Activated CD4-positive, alpha-beta T cell treated with anti-CD3 and anti-CD28 coated beads, Interleukin-2, amount 50 U/mL, for 24 hours (primary cell): ENCODE measurements at places on chromosomes 3 and 15.

DNA sequence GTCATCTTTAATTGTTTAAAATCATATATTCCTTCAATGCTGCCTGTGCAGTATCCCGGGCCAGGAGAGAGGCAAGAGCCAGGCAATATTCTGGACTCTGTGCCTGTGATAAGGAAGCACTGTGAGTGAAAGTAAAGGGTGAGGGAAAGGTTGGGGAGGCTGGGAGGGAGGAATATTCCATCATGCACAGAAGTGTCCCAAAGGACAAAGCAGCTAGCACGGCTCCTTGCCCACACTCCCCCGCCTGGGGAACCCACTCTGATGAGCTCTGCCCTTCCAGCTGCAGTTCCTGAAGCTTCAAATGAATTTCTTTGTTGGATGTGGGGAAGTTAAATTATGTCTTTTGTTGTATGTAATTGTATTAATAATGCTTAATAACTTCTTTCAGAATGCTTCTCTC lies 1.5 kb upstream of the PRICKLE2 start:
- DNase-seq: no peak

DNA sequence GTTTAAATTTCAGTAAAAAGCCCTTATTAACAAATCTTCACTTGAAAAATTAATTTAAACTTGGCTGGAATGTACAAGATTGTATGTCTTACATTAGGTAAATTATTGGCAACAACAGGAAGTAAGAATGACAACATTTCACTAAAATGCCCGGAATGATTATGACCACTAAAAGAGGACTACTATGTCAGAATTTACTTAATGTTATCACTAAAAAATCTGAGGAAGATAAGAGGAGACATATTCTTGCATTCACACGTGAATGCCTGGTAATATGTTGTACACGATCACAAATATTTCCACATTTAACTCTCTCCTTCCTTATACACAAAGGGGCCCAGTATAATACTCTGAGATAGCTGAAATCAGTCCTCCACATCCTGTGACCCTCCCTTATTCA lies 29.7 kb downstream of the VGLL3 start:
- no peak for DNase-seq

- no peak for DNase-seq
Measured at GRCh38 chr3:131353016-131353877, 28.3 kb upstream of the NUDT16 start.

DNA sequence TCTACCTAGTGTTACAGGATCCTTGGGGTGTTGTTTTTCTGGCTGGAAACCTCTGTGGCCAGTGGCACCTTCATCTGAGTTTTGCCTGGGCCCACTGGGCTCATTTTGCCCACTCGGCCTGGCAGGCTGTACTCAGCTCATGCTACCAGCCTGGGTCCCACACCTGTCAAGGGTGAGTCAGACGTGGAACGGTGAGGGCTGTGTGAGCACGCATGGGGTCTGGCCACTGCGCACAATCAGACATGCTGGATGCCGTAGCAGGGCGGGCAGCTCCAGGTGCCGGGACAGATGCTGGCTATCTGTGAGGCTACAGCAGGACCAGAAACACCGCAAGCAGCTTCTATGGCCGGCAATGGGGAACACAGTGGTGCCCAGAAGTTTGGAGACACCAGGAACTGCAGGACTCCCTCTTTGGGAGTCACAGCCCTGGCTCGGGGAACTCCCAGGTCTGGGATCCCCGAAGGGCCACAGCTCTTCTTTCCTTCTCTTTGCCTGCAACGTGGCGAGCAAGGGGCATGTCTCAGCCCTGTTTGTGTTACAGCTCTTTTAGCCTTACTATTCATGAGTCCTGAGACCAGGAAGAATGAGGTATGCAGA lies 35.9 kb upstream of the DNAJC13 start:
- no peak for DNase-seq

- no peak for DNase-seq
Measured at GRCh38 chr3:188243124-188243795, 89.3 kb downstream of the LPP start.

DNA sequence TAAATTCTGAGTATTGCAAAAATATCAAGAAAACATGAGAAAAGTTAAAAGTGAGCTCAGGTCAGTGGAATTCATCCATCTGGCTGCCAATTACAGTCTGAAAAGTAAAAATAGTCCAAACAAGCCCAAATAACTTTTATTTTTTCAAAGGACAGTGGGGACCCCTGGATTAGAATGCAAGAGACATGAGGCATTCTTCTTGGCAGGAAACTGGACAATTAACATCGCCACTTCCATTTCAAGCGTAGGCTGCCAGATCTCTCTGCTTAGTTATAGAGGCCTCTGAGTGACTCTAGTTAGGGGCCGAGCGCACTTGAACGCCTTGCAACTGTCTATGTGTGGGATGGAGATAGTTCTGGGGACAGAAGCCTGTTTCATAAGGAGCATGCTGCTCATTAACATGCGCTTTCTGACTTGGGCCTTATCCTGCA lies 189.1 kb downstream of the GHSR start:
- no peak for DNase-seq

GRCh38 chr3:151085227-151085888 lies at the start of gene MED12L:
Gene MED12L (plus strand): TSS chr3:151085664. CDS start chr3:151086927, 1,263 bp downstream.
- no peak for DNase-seq

DNA sequence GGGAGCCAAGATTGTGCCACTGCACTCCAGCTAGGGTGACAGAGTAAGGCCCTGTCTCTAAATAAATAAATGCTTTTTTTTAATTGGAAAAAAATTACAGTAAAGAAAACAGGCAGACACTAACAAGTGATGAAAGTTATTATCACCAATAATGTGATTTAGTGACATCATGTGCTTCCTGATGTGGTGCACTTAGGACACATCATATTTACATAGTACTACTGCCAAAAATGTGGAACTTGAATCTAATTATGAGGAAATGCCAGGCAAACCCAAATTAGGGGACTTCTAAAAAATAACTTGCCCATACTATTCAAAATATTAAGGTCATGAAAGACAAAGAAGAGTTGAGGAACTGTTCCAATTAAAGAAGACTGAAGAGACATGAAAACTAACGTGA lies 30.8 kb downstream of the MAP4 start:
- no peak for DNase-seq

DNA sequence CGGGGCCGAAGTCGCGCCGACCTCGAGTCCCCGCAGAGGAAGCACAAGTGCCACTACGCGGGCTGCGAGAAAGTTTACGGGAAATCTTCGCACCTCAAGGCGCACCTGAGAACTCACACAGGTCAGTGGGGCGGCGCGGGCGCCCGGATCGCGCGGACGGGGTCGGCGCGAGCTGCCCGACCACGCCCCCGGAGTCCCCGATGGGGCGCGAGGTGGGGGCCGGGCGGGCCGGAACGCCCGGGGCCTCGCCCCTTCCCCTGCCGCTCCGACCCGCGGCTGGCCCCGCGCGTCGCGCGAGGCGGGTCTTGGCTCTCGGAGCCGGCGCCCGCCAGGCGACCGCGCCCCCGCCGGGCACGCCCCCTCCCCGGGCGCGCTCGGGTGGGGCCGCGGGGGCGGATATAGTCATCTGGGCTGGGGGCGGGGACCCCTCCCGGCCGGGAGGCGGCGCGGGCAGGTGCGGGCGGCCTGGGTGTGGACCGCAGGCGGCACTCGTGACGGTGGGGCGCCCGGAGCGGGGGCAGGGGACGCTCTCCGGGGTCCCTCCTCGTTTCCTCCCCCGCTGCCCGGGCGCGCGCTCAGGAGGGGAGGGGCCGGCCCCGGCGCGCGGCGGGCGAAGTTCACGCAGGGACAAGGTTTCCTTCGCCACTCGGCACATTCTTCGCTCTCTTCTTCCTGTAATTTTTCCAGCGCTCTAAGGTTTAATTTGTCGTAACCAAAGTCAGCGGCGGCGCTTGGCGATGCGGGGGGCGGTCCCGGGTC lies 1.2 kb downstream of the KLF13 start:
- peak; percentile 41 for DNase-seq

DNA sequence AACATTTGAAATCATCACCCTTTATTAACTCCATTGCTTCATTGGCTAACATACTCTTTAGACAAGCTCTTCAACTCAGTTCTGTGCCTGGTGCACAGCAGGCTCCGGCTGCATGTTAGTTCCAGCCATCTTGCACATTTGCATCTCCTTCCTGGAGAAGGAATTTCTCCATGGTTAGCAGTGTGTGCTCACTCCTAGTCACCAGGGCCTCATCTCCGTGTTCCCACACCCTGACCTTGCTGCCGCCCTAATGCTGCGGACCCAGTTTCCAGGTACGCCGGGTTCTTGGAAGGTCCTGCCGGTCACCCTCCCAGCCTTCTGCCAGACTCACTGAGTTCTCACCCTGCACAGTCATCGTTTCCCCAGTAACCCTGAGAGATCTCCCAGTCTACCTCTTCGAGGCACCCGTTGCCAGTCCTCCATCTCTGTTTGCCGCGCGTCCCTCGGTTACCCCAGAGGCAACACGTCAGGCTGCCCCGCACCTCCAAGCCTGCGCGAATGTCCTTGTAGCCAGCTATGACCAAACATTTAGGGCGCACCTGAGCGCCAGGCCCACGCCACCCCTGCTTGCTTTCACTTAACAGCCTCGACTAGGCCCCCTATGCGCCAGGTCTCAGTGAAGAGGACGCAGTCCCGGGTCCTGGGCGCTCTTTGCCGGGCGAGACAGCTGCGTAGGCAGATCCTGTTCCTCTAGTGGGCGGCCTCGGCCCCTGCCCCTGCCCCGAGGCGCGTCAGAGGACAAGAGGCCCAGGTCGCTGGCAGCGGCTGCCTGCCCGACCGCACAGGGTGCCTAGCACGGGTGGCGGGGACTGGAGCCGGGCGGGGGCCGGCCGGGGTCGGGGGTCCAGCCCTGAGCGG lies 747 bp upstream of the ZNF592 start:
- DNase-seq: peak; percentile 59

- no peak for DNase-seq
Measured at GRCh38 chr3:125025642-125026041, 30.2 kb downstream of the HEG1 start.

DNA sequence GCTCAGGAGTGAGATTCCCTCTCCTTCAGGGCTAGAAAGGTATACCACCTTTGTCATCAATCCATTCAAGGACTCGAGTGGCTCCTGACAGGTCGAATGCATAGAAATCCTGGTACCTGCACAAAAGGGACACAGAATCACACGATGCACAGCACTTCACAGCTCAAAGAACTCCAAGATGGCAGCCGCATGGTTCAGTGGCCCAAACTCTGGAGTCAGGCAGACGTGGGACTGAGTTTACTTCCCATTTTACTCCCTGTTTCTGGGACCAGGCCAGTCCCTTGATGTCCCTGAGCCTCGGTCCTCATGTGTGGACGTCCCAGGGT lies 536 bp downstream of the WDR73 start:
- DNase-seq: no peak

GRCh38 chr15:96428742-96429141 lies 98.2 kb downstream of the NR2F2 start:
- DNase-seq: no peak

DNA sequence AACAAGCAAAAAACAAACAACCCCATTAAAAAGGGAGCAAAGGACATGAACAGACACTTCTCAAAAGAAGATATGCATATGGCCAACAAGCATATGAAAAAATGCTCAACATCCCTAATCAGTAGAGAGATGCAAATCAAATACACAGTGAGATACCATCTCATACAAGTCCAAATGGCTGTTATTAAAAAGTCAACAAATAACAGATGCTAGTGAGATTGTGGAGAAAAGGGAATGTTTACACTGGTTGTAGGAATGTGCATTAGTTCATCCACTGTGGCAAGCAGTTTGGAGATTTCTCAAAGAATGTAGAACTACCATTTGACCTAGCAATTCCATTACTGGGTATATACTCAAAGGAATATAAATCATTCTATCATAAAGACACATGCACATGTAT lies 44.5 kb downstream of the RIOX2 start:
- no peak for DNase-seq

DNA sequence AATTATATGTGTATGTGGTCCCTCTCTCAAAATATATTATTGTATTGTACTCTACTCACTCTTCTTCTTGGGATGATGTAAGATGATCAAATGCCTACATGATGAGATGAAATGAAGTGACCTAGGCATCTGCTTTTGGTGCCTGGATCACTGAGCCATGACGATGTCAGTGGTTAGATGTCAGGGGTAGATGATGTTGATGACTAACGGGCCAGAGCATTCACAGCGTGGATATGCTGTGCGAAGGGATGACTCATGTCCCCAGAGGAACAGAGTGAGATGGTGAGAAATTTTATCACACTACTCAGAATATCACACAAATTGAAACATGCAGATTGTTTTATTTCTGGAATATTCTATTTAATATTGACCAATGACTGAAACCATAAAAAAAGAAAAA lies 233.9 kb upstream of the CADM2 start:
- DNase-seq: no peak

DNA sequence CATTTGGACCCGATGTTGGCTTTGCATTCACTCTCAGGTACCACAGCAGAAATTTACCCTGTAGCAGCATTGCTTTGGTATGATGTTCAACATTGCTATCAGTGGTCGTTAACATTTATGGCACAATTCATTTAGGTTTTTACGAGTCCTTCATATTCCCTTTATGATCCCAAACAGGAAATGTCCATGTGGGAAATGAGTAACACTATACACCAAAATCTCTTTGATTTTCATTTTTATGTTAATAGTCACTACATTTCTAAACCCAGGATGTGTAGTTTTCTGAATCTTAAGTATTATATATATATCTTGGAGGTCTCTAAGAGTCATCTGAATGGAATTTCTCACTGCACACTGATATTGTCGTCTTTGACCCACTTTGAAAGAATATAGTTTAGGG lies 78.5 kb upstream of the RBMS3 start:
- DNase-seq: no peak

GRCh38 chr3:70889162-70890019 lies 577.0 kb upstream of the MDFIC2 start:
- no peak for DNase-seq

DNA sequence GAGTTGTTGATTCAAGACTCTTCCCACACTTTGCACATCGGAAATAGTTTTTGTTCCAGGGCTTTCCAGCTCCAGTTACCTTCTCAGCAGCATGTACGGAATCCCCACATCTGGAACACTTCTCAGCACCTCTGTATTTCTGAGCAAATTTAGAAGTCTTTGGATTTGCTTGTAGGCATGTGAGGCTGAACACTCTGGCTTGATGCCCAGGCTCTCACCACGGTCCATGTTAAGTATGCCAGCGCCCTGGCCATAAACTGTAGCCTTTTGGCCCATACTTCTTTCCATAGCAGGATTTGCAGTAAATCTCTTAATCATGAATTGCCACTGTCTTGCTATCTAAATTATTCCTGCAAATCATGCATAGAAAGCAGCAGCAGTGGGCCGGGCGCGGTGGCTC lies 24.4 kb downstream of the ATP2C1 start:
- DNase-seq: no peak
